ENCODE measurements at places on chromosomes 11 and 22. TPM values are rescaled to one million over a fixed set of nuclear protein-coding genes. Genes with fewer than 3 reads are reported as not detected.

PKDREJ gene
- under 0.01 TPM for total RNA-seq

AMPD3 gene
- total RNA-seq, result 16.2 TPM

ABTB2 gene
- total RNA-seq, result 22.4 TPM

CADM1 gene
- total RNA-seq, result 64.0 TPM

SYCE3 gene
- total RNA-seq, result not detected

LSP1 gene
- total RNA-seq, result not detected

CCDC15 gene
- 5.1 TPM for total RNA-seq

MRGPRF gene
- 5.1 TPM for total RNA-seq

Data from placental epithelial cell (primary cell).